ENCODE measurements at places on chromosomes 5 and 9.

DNA sequence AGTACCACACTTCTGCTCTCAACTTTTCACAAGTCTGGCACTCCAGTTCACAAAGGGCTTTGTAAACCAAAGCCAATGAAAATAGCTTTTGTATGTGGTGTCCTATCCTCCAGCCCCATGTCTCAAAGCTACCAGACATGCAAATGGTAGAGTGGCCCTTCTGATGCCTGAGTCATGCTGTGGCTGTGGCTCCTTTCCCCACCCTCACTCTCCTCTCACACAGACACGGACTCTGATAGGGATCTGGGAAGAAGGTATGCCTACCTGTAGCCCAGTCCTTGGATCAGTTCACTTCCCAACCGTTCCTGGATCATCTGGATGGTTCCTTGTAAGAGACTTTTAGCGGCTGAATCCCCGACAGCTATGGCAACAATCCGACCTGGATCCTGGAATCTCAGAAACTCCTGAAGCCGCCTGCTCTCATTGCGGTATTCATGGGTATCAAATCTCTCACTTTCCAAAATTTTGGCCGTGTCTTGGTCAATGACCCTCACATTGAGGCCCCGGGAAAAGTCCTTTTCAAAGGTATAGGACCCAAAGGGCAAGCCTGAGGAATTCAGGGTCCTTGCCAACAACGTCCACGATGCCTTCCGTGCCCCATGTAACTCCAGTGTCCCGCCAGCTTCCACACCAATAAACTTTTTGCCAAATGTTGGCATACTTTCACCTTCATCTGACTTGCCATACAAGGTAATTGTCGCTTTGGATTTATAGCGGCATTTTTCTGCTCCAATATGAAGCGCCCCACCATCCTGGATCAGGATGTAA, 23.4 kb downstream of the CEMIP2 start:
- no peak for DNase-seq

- DNase-seq, result no peak
Observed at GRCh38 chr5:176947847-176948246, 48.7 kb upstream of the HK3 start.

DNA sequence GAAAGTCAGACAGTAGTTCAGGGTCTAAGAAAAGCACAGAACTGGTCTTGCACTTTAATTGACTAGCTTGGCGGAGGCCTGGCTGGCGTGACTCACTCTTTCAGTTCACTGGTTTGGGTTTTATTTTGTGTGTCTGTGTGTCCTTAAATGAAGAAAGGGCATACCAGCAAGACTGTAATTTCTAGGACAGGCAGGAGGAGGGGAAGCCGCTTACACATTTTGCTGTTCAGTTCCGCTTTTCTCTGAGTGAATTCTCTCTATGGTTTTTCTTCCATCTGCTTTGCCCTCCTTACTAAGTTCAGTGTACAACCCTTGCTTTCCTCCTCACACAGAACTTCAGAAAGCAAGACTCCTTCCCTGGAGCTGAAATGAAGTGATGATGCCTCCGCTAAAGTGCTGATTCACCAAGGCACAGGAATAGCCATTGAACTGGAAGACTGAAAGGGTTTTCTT, 150.8 kb downstream of the MEF2C start:
- DNase-seq, result no peak

GRCh38 chr9:16671591-16672137, 198.8 kb downstream of the BNC2 start:
- DNase-seq, result no peak

DNA sequence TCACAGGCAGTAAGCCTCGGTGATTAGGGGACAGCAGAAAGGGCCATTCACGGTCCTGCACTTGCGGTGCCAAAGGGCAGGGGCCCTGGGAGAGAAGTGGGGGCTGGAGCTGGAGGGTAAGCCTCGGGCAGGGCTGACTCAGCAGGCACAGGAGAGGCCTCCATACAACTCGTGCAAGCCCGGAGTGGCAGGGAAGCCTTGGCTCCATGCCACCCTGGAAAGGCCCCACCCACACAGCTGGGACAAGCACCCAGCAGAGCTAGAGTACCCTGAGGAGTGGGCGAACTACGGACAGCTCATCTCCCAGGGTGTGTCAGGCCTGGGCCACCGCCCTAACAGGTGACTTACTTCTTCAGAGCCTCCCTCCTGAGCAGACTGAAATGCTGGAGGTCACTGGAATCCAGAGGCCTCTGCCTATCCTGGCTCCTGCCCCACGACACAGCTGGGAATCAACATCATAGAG, 5.6 kb upstream of the CAMK2A start:
- no peak for DNase-seq

GRCh38 chr5:178196281-178196812, 8.0 kb upstream of the HNRNPAB start:
- DNase-seq, result no peak

GRCh38 chr5:108101821-108102220, 280.1 kb downstream of the FBXL17 start:
- no peak for DNase-seq

DNA sequence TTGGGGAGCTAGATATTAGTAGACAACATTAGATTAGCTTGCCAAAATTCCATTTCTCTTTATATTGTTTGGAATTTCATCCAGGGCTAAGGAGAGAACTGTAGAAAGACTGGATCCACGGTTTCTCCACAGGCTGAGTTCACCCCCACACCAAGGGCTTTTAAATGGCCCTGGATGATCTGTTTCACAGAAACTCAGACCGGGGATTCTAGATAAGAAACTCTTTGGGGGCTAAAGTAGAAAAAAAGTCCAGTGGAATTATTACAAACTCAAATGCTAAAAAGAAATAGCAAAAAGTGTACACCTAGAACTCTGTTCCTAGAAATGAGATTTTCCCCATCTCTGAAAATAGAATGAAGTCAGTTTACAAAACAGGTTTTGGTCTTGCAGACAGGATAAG, 80.9 kb downstream of the SUSD1 start:
- no peak for DNase-seq

DNA sequence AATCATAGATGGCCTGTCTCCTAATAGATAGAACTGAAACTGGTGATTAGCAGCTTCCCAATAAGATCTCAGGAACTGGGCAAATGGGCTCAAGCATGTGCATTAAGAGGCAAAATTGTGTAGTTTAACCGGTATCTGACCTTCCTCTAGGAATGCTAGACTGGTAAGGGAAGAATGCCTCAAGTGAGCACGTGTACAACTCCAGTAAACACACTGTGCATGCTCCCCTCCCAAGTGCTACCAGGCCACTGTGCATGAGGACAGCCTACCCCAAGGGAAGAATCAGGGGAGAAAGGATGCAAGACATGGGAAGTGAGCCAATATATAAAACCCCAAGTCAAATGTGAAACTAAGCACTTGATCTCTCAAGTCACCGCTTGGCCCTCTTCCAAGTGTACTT, 1157.4 kb upstream of the CDH18 start:
- DNase-seq, result no peak

DNA sequence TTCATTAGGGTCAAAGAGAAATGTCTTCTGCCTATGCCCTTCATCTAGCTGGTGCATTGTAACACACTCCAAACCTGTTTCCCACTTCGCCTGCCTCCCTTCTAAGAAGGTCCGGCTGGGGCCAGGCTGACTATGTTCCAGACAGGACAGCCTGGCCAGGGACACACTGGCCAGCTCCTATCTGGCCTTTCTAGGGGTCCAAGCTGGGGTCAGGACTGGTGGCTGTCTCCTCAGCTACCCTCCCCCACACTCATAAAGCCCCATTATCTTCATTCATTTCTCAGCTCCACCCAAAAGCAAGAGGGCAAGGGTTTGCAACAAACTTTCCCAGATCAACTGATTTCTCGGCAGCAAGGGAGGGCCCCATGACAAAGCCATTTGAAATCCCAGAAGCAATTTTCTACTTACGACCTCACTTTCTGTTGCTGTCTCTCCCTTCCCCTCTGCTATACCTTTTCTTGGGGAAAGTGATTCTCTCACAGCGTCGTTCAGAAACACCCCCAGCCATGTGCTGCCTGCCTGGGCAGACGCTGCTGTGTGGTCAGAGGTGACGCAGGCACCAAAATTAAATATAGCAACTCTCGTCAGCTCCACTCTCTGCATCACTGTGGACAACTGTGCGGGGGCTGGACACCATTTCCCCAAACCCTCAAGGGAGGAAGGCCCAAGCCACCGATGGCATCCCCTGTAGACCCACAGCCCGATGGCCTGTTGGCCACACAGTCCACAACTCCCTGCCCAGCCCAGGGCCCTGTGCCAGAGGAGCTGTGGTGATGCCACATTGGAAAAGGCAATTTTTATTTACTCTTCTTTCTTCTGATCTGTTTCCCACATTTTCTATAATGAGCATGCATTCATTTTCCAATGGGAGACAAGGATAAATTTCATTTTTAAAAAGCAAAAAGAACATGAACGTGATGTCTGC, 6.1 kb downstream of the IL13 start:
- DNase-seq, result no peak

GRCh38 chr9:113205432-113205831, 15.6 kb downstream of the FKBP15 start:
- DNase-seq, result no peak

DNA sequence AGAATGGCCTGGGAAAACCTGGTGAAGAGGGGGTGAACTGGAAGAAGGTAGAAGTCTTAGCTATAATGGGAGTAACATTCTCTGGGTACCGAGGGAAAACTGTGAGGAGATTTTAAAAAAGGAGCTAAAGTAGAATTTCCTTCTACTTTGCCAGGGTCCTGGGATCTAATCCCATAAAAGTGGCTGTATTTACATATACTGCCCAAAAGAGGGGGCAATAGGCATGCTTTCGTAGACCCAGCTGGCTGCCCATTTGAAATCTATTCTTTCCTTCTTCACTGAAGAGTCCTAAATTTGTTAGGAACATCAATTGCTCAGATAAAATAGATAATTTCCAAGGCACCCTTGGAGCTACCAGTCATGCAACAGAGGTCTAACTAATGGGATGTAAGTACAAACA, 159.2 kb downstream of the CDC42SE2 start:
- no peak for DNase-seq

DNA sequence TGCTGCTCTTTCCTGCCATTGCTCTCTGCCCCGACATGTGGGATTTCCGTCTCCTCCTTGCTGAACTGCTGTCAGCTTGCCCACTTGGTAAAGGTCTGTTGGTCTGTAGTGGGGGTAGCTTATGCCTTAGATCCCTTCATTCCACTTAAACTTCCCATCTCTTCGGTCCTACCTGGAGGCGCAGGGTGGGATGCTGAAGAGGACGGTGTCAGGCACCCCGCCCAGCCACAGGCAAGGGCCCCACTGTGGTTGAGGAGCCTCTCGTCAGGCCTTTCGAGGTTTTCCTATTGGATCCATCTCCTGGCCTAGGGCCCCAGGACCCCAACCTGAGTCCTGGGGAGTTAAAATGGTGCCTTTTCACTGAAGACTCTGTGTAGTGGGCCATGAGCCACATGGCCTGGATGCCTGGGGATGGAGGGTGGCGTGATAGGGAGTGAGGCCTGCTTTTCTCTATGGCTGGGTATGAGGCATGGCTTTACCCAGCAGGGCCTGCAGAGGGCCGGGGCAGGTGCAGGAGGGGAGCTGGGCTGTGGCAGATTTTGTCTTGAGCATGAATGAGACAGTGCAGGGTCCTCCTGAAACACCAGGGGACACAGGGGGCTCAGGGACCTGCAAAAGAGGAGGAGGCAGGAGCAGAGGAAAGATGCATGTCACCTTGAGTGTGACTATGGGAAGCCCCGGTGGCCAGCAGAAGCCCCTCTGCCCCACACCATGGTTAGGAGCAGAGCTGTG, 25.8 kb upstream of the RNF130 start:
- no peak for DNase-seq

- no peak for DNase-seq
Observed at GRCh38 chr9:34686231-34686630, 4.8 kb downstream of the CCL19 start.
